Neural crest cell (in vitro differentiated cells): ENCODE measurements at places on chromosomes 4 and X. TPM values are rescaled to one million over a fixed set of nuclear protein-coding genes. Genes with fewer than 3 reads are reported as not detected.

DNA sequence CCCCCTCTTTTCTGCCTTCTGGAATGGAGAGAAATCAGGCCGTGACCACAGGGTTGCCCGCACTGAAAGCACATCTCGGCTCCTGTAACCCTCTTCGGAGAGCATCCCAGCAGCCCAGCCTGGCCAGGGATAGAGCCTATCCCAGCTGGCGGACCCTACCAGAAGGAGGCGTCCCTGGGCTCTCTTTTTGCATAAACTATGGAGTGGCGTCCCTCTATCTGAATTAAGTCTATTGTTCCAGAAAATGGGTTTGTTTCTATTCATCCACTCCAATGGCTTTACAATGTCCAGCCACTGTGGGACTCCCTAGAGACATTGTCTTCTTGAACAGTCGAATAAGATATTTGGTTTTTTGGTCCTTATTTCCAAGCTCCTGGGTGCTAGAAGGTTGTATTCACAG, 689 bp upstream of the NHSL2 start:
- peaks cover 9% of the 10 kb centered on the region for H3K27me3 ChIP-seq
- DNase-seq, result peak; percentile 27
- H3K27ac ChIP-seq, result no peak overlapping the region
- H3K36me3 ChIP-seq, result peaks cover under 1% of the 10 kb centered on the region
- H3K4me1 ChIP-seq, result peaks cover 27% of the 10 kb centered on the region
- peak overlapping the region; percentile 85 for H3K4me3 ChIP-seq

GRCh38 chr4:8754634-8755589, 116.7 kb downstream of the HMX1 start:
- no peaks in the 10 kb centered on the region for H3K36me3 ChIP-seq
- no peaks in the 10 kb centered on the region for H3K4me1 ChIP-seq
- no peak for DNase-seq
- no peak overlapping the region for H3K4me3 ChIP-seq

- H3K36me3 ChIP-seq, result no peaks in the 10 kb centered on the region
- H3K27ac ChIP-seq, result no peak overlapping the region
- H3K4me3 ChIP-seq, result peak overlapping the region; percentile 20
- H3K27me3 ChIP-seq, result peaks cover 11% of the 10 kb centered on the region
- DNase-seq, result no peak
Observed at GRCh38 chr4:119209077-119209476, 3.4 kb upstream of the USP53 start.

The ASMTL gene
- total RNA-seq, result 37.4 and 38.9 TPM in 2 replicates

DNA sequence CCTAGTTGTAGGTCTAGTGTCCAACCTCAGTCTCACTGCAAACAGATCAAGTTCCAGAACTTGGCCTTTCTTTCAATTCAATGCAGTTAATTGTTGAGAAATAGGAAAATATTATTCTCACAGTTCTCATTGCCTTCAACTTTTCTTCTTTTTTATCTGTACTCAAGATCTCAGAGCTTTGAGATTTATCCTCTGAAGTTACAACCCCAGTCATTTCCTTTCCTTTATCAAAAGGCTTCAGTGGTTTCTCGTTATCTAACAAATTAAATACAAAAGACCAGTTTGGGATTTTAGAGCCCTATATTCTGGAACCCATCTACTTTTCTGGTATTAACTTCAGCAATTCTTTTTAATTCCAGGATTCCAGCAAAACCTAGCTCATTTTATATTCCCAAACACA, 130.2 kb downstream of the TMA16 start:
- no peak overlapping the region for H3K27ac ChIP-seq
- H3K27me3 ChIP-seq, result no peaks in the 10 kb centered on the region
- no peaks in the 10 kb centered on the region for H3K4me1 ChIP-seq
- DNase-seq, result no peak
- H3K36me3 ChIP-seq, result no peaks in the 10 kb centered on the region

DNA sequence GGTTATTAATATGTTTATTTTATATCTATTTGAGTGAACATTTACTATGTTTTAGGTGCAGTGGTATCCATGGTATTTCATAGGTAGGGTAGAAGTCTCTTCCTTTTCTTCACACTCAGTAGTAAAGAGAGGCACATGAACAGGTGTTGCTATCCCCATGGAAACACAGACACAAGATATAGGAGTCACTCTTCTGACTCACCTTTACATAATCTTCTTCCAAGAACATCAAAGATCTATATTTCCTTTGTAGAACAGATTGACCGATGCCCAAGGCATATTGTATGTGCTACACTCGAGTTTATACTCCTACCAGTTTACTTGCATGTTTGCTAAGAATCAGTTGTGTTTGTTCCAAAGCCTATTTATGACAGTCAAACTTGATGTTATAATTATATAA, 1997.4 kb downstream of the C4orf33 start:
- no peaks in the 10 kb centered on the region for H3K36me3 ChIP-seq
- H3K4me3 ChIP-seq, result no peak overlapping the region
- no peaks in the 10 kb centered on the region for H3K4me1 ChIP-seq

The VEGFC gene
- 2.5 and 3.1 TPM in 2 replicates for total RNA-seq

GRCh38 chrX:38717871-38718270, 83.4 kb upstream of the MID1IP1 start:
- DNase-seq, result no peak
- H3K36me3 ChIP-seq, result peaks cover 5% of the 10 kb centered on the region
- no peaks in the 10 kb centered on the region for H3K27me3 ChIP-seq
- H3K4me1 ChIP-seq, result no peaks in the 10 kb centered on the region
- H3K27ac ChIP-seq, result no peak overlapping the region
- H3K4me3 ChIP-seq, result no peak overlapping the region

The CCKAR gene
- not detected in 2 replicates for total RNA-seq

DNA sequence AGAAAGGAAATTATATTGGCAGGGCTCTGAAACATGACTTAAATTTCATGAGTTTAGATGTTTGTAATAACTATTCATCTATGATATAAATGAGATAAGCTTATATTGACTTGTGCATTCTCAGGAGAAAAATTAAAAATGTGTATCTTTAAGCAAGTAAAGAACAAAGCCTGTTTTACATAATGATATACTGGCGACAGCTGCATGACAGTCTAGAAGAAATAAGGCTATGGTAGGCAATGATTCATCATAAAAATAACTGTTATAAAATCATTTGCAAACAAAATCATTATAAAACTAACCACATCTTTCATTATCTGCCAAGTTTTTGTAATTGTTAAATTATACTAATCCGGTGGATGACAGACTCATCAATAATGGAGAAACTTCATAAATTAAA, 188.1 kb downstream of the ADAM29 start:
- no peaks in the 10 kb centered on the region for H3K4me1 ChIP-seq
- H3K4me3 ChIP-seq, result no peak overlapping the region
- H3K36me3 ChIP-seq, result no peaks in the 10 kb centered on the region
- no peak for DNase-seq
- no peaks in the 10 kb centered on the region for H3K27me3 ChIP-seq
- no peak overlapping the region for H3K27ac ChIP-seq

DNA sequence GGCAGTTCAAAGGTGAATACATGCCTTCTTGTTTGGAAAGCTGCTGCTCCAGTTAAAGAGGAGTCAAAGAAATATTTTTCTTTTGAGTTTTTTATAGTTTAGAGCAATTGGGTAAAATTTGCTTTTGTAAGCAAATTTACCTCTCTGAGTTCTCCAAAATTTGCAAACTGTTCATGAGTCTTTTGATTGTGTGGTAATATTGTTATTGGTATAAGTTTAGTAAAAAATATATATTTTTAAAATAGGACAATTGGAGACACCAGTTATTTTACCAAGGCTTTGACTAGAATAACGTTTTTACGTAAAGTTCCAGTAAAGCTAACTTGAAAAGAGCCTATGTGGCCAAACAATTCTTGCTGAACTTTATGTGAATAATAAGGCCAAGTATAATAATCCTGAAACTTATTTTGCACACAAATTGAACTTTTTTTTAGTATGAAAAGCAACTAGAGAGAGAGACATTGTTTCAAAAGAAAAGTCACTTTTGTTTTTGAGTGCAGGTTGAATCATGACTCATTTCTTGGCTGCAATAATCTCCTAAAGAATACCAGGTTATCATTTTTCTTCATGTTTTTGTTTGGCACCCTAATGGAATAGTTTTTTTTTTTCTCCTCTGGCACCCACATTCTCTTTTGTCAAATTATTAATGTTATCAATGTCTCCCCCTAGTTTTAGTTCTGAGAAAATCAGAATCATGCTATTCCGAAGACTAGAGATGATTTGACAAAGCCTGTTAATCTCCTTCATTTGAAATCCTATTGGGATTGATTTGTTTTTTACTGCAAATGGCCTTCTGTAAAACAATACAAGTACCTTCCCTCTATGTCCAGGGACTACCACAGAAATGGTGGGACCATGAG, 57.1 kb downstream of the UGT2B10 start:
- H3K27me3 ChIP-seq, result no peaks in the 10 kb centered on the region
- no peaks in the 10 kb centered on the region for H3K36me3 ChIP-seq
